Ovary (tissue), 10 donors: ENCODE measurements at places on chromosomes 12 and 14. TPM values are rescaled to one million over a fixed set of nuclear protein-coding genes. Genes with fewer than 3 reads are reported as not detected.

Gene CLEC9A
- total RNA-seq, result not detected

Gene CMTM5
- not detected for total RNA-seq

Gene CMA1
- not detected for total RNA-seq

Gene RILPL2
- total RNA-seq, result 5.7 TPM

Gene SLC35F4
- total RNA-seq, result not detected

Gene CD163L1
- total RNA-seq, result 1.3 TPM

- peaks cover 2% of the 10 kb centered on the region for H3K4me1 ChIP-seq
- H3K27ac ChIP-seq, result no peak overlapping the region
- no peak overlapping the region for H3K4me3 ChIP-seq
- H3K36me3 ChIP-seq, result no peaks in the 10 kb centered on the region
- no peak for DNase-seq
Observed at GRCh38 chr12:11688831-11689230, 39.4 kb downstream of the ETV6 start.

GRCh38 chr12:94596596-94596995 is 53.8 kb downstream of the TMCC3 start:
- no peak for DNase-seq
- no peaks in the 10 kb centered on the region for H3K27me3 ChIP-seq
- no peak overlapping the region for H3K4me3 ChIP-seq
- H3K36me3 ChIP-seq, result no peaks in the 10 kb centered on the region

DNA sequence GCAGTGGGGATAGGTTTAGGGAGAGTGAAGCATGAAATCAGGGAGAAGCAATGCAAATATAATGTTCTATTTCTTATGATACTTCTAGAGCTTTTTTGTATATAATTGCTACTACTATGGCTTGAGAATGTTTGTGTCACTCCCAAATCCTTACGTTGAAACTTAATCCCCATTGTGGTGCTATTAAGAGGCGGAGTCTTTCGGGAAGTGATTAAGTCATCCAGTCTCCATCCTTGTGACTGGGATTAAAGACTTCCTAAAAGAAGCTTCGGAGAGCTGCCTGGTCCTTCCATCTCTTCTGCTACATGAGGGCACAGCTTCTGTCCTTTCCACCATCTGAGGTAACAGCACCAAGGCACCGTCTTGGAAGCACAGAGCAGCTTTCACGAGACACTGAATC is 81.2 kb downstream of the COX16 start:
- no peak for DNase-seq
- H3K27me3 ChIP-seq, result no peaks in the 10 kb centered on the region
- H3K4me3 ChIP-seq, result no peak overlapping the region

DNA sequence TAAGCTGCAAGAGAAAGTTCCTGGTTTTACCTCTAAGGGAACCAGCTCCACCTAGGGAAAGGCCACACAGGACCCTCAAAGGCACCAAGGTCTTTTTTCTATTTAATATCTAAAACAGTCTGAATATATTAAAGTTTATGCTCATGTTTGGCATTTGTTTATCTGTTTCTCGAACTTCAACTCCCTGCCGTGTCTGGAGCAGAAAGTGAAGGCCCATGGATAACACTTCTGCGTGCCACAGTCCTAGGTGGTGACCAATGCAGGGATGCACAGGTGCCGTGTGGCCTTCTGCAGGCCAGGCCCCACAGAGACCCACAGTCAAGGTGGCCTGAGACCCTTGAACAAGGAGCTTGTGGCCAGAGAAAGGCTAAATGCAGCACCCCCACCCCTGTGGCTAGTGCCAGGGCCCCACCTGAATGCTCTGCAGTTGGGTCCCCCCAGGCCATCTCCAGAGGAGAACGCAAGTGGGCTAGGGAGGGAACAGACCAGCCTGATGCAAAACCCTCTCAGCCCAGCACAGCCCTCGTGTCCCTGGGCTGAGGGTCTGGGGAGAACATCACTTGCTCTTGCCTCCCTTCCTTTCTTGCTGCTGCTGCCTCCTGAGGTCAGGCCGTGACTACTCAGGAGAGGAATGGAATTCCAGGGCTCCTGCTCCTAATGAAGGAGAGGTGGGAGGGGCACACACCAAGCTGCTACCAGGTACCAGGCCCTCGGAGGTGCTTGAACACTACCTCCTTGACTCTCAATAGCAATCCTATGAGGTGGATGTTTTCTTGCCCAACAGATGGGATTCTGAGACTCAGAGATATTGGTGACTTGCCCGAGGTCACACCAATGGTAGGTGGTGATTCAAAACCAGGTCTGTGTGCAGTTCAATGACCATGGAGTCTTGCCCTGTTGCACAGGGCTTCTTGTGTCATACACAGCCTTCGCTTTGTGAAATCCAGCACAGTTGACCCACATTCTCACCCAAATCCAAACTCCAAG is 45.4 kb downstream of the PSMA6 start:
- no peak overlapping the region for H3K4me3 ChIP-seq
- no peaks in the 10 kb centered on the region for H3K36me3 ChIP-seq
- H3K4me1 ChIP-seq, result peaks cover 44% of the 10 kb centered on the region
- H3K27me3 ChIP-seq, result no peaks in the 10 kb centered on the region
- DNase-seq, result no peak

- no peaks in the 10 kb centered on the region for H3K36me3 ChIP-seq
- H3K27me3 ChIP-seq, result no peaks in the 10 kb centered on the region
- no peaks in the 10 kb centered on the region for H3K4me1 ChIP-seq
- no peak for DNase-seq
- H3K4me3 ChIP-seq, result no peak overlapping the region
Observed at GRCh38 chr14:100419856-100420255, 96.7 kb downstream of the SLC25A47 start.

- no peaks in the 10 kb centered on the region for H3K4me1 ChIP-seq
- no peak overlapping the region for H3K4me3 ChIP-seq
- no peak for DNase-seq
- no peak overlapping the region for H3K27ac ChIP-seq
- H3K27me3 ChIP-seq, result no peaks in the 10 kb centered on the region
- no peaks in the 10 kb centered on the region for H3K36me3 ChIP-seq
Observed at GRCh38 chr14:28651148-28651547, 115.4 kb upstream of the FOXG1 start.

DNA sequence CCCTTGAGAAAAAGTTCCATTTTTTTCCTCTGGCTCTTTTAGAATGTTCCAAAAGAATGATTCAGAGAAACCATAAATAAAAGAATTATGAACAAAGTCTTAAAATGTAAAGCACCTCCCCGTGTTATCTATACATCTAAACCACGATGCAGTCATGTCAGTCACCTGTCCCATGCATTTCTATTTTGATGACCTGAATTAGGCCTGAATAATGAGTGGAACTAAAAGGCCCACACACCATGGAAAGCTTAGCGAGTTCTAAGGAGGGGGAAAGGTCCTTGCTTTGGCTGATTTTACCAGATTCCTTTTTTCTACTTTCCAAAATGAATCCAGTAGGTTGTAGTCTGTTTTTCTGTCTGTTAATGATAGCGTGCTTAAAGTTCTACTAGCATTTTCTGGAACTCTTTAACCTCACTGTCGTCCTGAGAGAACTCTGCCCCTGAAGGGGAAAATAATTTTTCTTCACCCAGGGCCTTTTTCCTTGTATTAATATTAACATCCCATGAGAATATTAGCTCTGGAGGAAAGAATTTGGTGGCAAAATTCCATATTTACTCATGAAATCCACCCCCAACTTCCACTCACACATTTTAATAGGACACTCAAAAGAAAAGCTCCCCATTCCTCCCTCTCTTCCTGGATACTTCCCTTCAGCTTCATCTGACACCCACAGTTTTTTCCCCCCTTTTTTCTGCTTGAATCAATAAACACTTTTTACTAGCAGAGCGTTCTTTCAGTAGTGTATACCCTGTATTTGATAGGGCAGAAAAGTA is 266.3 kb upstream of the DIO2 start:
- no peaks in the 10 kb centered on the region for H3K36me3 ChIP-seq
- H3K27me3 ChIP-seq, result no peaks in the 10 kb centered on the region
- no peak overlapping the region for H3K4me3 ChIP-seq
- DNase-seq, result no peak

GRCh38 chr12:115037830-115038229 is 353.9 kb upstream of the TBX3 start:
- no peaks in the 10 kb centered on the region for H3K36me3 ChIP-seq
- no peak for DNase-seq
- H3K27ac ChIP-seq, result no peak overlapping the region
- no peak overlapping the region for H3K4me3 ChIP-seq

GRCh38 chr14:24255931-24256711 is 6.9 kb downstream of the TGM1 start:
- no peak overlapping the region for H3K27ac ChIP-seq
- peaks cover 3% of the 10 kb centered on the region for H3K4me1 ChIP-seq
- H3K4me3 ChIP-seq, result no peak overlapping the region
- H3K36me3 ChIP-seq, result no peaks in the 10 kb centered on the region
- peak; percentile 18 for DNase-seq

GRCh38 chr14:98906123-98906995 is 365.6 kb downstream of the BCL11B start:
- no peaks in the 10 kb centered on the region for H3K27me3 ChIP-seq
- peak; percentile 33 for DNase-seq
- H3K36me3 ChIP-seq, result no peaks in the 10 kb centered on the region
- H3K27ac ChIP-seq, result no peak overlapping the region
- H3K4me3 ChIP-seq, result no peak overlapping the region

DNA sequence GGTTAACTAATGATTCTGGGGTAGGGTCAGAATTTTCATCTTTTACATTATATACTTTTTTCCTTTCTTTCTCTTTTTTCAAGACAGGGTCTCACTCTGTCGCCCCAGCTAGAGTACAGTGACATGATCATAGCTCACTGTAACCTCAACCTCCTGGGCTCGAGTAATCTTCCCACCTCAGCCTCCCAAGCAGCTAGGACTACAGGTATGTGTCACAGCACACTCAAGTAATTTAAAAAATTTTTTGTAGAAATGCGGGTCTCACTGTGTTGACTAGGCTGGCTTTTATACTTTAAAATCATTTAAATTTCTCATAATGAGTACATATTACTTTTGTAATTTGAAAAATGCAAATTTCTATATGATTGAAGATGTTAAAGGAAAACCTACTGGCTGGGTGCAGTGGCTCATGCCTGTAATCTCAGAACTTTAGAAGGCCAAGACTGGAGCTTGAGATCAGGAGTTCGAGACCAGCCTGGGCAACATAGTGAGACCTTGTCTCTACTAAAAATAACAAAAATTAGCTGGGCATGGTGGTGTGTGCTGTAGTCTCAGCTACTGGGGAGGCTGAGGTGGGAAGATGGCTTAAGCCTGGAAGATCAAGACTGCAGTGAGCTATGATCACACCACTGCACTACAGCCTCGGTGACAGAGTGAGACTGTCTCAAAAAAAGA is 25.7 kb downstream of the R3HDM2 start:
- H3K4me1 ChIP-seq, result no peaks in the 10 kb centered on the region
- DNase-seq, result no peak
- H3K36me3 ChIP-seq, result no peaks in the 10 kb centered on the region

DNA sequence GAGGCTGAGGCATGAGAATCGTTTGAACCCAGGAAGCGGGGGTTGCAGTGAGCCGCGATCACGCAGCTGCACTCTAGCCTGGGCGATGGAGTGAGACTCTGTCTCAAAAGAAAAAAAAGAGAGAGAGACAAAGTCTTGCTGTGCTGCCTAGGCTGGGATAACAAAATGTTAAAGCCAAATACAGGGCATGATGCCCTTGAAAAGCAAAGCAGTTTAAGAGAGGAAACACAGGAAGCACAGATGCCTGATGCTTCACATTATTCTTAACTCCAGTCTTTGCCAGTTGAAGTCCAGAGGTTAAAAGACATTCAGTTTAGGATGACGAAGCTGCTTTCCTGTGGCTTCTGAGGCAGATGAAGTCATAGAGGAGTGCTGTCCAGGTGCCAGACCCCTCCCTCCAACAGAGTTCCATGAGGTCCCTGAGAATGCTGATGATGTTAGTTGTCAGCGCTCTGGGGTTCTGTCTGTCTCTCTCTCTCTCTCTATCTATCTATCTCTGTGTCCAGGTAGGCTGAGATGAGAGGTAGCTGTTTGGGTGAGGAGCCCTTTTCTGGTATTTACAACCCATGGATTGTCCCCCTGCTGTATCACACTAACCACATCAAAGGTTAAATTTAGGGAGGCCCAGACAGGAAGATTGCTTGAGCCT is 4.9 kb upstream of the MRPL52 start:
- no peak overlapping the region for H3K27ac ChIP-seq
- no peak for DNase-seq
- H3K27me3 ChIP-seq, result no peaks in the 10 kb centered on the region
- H3K4me1 ChIP-seq, result no peaks in the 10 kb centered on the region

DNA sequence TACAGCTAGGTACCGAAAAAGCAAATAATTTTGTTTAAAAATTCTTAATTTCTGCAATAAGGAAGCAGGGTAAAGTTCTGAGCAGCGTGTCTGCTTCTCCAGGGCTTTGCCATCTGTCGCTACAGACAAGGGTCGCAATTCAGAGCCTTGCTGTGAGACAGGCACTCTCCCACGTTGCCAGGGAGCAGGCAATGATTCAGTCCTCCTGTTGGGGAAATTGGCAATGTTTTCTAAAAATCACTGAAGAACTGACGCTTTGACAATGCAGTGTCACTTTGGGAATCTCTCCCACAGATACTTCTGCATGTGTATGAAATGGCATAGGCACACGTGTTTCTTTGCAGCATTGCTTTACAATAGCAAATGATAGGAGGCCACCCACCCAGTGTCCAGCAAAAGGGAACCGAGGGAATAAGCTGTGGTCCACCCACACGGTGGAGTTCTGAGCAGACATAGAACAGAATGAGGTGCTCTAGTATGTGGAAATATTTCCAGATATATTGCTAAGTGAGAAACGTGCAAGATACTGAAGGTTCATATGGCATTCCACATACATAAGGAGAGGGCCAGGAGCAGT is 16.0 kb upstream of the HIP1R start:
- no peak overlapping the region for H3K27ac ChIP-seq
- H3K4me3 ChIP-seq, result no peak overlapping the region
- H3K4me1 ChIP-seq, result no peaks in the 10 kb centered on the region

DNA sequence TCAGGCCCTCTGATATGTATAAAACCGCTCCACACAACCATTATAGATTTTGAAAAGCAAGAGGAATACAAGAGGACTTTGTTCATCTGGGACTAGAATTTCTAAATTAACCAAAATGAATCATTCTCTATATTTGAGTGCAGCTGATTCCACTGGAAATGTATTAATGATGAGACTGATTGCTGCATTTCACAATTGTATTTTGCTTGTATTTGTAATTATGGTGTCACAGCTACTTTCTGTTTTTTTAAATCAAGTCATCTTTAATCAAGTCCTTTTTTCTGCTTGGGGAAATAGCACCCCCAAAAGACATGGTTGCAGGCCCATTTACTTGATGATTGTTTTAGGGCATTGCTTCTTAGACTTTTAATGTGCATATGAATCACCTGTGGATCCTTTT is 162.4 kb downstream of the KICS2 start:
- DNase-seq, result no peak
- H3K27ac ChIP-seq, result no peak overlapping the region
- H3K4me1 ChIP-seq, result peaks cover 1% of the 10 kb centered on the region
- H3K36me3 ChIP-seq, result no peaks in the 10 kb centered on the region
